ENCODE measurements at places on chromosomes 7 and 10.

DNA sequence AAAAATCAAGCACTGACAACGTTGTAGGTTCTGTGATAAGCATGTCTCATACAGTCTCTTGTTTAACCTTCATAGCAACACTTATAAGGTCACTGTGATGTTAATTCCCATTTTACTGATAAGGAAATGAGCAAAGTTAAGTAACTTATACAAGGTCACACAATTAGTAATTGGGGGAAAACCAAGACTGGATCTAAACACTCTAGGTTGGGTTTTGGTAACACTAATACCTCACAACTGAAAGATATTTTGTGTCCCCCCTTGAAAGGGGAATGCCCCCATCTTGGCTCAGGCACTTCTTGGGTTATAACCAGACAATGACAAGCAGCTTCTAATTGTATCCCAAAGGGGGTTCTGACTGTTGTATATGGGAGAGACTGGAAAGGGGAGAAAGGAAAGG is 36.0 kb upstream of the ABCB4 start:
- DNase-seq, result no peak

GRCh38 chr7:130560972-130561371 is 69.1 kb downstream of the MEST start:
- no peak for DNase-seq

DNA sequence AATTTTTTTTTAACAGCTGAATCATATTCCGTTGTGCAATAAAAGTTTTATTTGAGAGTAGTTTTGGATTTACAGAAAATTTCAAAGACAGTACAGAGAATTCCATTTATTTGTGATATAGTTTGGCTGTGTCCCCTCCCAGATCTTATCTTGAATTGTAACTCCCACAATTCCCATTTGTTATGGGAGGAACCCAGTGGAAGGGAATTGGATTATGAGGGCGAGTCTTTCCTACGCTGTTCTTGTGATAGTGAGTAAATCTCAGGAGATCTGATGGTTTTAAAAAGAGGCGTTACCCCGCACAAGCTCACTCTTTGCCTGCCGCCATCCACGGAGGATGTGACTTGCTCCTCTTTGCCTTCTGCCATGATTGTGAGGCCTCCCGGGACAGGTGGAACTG is 228.0 kb upstream of the MAGI2 start:
- DNase-seq, result no peak

GRCh38 chr7:84256571-84256971 is 62.0 kb upstream of the SEMA3A start:
- DNase-seq, result no peak

GRCh38 chr10:116147147-116147905 is 125.7 kb downstream of the GFRA1 start:
- no peak for DNase-seq

GRCh38 chr10:132664407-132664806 is 121.5 kb downstream of the NKX6-2 start:
- DNase-seq, result no peak

GRCh38 chr7:118478931-118479330 is 254.4 kb downstream of the ANKRD7 start:
- no peak for DNase-seq

DNA sequence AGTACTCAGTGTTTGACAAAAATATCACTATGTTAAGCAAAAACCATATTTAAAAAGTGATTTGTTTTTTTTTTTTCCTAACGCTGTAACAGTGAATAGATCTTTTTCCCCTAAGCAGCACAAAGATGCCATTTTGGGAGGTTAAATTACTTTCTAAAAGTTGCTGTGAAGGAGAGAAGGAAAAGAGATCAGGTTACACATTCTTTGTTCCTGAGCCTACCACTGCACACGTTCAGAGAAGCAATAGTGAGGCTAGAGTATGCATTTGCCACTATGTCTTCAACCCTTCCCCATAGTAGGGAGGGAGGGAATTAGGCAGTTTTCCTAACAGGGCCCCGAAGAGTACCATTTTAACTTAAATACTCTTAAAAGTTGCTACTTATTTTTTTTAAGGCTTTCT is 38.9 kb downstream of the BMPR1A start:
- DNase-seq, result no peak

DNA sequence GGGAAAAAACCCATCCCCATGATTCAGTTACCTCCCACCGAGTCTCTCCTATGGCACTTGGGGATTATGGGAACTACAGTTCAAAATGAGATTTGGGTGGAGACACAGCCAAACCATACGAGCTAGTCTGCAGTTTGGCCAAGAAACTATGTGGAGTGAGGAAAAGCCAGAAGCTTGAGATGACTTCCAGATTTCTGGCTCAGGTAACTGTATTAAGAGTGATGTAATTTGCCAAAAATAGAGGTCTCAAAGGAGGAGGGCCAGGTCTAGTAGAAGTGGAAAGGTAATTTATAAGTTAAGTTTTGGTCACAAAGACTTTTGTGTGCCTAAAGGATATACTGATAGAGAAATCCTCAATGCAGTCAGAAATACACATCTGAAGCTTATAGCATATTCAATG is 279.7 kb upstream of the MGMT start:
- DNase-seq, result no peak

GRCh38 chr7:45695249-45695995 is 121.3 kb downstream of the ADCY1 start:
- DNase-seq, result no peak

DNA sequence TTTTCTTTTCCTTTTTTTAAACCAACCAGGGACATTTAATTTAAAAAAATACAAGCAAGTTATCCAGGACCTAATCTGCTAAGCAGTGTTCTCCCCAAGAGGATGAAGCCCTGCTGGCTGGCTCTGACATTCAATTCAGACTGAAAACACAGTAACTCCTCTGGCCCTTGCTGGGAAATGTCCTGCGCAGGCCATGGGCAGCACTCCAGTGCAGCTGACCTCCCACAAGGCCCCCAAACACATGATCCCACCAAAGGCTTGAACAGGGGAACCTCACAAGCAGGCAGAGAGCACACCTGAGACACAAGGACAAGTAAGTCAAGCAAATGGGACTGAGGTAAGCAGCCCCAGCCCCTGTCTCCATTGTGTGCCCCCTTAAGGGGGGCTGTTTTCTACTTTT is 56.9 kb upstream of the FHIP2A start:
- DNase-seq, result no peak

GRCh38 chr7:24290004-24290641 is 6.1 kb downstream of the NPY start:
- DNase-seq, result no peak

DNA sequence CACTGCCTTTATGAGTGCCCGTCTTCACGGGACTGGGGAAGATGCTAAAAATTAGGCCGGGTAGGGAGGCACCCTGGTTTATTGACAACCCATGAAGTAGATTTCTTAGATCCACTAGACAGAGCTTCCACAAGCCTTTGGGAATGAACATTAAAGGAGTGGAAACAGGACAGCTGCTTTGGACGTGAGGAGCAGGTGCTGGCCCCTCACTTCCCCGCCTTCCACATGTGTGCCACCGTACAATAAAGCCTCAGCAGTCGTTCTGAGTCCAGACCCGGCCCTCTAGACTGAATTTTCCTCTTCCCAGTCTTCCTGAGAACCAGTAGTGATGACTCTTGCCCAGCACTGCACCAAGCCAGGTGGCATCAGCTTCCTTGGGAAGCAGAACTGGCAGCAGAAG is 282.4 kb downstream of the CELF2 start:
- no peak for DNase-seq

DNA sequence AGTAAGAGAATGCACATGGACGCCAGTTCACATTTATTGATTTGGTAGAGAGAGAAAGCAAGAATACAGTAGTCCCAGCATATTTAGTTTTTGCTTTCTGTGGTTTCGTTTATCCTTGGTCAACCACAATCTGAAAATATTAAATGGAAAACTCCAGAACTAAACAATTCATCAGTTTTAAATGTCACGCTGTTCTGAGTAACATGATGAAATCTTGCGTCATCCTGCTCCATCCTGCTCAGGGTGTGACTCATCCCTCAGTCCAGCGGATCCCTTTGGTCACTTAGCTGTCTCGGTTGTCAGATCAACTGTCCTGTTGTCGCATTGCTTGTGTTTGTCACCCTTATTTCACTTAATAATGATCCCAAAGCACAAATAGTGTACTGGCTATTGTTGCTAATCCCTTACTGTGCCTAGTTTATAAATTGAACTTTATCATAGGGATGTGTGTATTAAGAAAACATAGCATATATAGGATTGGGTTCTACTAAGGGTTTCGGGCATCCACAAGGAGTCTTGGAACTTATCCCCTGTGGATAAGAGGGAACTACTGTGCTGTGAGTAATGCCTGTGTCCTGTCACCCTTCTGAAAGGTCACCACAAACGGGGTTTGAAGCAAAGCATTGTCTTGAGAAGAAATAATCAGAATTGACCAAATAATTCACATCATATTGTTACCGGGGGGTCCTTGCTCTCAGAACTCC is 73.6 kb downstream of the OTUD1 start:
- DNase-seq, result no peak

DNA sequence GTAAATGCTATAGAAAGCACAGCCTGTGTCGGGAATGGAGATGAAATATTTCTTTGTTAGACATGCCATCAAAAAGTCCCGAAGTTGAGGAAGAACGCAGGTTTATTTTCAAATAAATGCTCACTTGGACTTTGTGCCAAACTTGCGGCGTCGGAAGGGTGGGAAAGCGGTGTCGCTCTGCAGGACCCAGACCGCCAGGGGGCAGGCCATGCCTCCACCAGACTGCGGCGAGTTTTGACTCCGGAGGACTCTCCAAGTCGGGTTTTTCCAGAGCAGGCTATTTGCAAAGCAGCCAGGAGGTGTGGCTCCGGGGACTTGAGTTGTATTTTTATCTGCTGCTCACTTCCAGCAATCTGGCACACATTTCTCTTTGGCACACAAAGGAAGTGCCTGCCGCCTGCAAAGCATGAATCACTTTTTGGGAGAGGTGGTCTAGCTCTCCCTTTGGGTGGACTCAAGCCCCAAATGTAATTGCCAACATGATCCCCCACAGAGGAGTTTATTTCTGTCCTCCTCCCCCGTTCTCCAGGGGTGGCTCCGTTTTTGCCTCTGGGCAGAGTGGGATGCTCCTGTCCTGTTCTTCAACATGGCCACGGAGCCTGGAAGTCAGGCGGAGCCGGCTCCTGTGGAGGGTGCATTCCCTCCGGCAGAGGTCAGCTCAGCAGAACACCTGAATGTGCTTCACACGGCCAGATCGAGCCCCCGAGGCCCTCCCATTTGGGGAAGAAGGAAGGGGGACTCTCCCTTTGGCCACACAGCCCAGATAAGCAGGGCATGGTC is 82.3 kb upstream of the GPR26 start:
- DNase-seq, result no peak

DNA sequence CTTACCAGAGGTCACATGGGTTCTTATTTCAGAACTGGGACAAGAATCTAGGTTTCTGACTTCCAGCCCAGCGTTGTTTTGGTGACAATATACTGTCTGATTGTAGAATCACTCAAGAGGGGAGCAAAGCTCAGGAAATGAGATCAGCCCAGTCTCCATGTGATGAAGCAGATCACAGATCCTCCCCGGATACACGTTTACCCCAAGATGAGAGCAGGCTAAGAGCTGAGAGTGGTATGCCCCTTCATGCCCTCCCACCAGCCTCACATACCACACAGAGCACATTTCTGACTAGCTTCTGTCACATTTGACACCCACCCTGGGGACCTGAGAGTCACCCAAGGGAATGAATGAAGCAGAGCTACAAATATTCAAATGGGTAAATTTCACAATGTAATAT is 27.1 kb upstream of the PRKCQ start:
- DNase-seq, result no peak

DNA sequence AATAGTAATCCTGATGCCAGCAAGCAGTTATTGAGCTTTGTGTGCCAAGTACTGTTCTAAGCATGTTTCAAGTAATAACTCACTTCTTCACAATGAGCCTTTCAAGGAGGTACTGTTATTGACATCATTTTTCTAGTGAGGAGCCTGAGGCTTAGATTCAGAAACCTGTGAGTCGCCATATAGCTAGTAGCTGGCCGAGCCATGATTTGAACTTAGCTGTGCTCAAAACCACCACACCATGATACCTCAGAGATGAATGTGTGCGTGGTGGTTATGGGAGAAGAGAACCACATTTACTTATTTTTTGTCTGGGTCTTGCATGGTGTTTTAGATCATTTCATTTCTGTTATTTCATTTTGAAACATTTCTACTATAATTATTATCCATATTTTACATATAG is 578.9 kb downstream of the AUTS2 start:
- DNase-seq, result no peak

DNA sequence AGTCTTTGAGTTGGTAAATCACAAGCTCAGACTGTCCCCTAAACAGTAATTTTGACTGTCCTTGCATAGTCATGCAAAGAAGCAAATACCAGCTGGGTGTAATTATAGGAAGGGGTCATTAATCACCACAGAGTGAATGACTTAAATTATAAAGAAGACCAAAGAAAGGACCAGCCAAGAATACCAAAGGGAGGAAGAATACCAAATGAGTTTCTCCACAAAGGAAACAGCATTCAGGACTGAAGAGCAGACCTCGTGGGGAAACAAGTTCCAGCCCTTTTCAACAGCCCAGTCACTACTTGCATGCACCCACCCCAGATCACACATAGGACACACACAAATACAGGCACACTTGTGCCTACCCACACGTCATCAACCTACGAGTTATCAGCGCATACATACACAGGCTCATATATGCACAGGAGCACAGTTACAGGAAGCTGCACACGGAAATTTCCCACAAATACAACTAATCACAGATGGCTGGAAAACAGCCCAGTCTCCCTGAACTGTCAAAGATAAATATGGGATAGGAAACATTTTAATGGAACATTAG is 77.6 kb downstream of the DENND2A start:
- DNase-seq, result no peak

DNA sequence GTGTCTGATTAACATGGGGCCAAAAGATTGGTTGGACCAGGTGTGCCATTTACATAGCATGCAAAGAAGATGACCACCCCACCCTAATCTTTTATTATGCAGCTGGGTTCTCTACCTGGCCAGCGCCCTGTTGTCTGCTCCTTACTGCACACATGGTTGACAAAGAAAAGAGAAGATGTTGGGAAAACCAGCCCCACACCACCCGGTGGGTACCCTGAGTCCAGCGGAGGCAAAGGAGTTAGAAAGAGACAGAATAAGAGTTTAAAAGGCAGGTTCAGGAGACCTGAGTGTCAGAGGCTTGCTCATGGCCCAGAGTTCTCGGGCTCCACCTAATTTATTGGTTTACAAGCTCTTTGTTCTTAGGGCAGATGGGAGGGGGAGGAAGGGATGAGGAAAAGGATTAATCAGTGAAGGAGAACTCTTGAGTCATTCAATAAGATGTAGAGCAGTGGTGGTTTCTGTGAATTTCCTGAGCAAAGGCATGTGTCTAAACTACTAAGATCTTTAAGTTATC is 24.1 kb upstream of the ABCA13 start:
- no peak for DNase-seq

DNA sequence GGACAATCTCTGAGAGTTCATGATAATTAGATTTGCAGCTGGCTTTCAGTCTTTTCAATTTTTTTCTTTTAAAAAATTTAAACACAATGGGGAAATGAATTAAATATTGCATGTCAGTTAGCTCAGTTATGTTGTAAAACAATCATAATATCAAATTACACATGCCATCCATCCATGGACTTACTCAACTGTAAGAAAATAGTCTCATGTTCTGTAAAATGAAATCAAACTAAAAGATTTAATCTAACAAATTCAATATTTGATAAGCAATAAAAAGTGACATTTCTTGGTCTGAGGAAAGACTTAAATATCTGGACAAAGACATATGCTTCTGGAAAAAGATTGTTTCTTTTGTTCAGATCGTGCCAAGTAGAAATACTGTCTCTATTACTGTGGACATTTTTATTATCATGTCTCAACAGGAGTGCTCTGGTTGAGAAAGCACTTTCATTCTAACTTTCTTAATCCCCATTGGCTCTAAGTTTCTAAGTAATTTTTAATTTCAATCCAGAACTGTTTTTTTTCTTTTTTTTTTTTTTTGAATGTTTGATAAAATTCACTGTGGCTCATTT is 179.2 kb upstream of the FAM3C start:
- no peak for DNase-seq
